ENCODE measurements at places on chromosomes 2 and 18.

GRCh38 chr2:129656081-129656598, 323.3 kb upstream of the RAB6C start:
- no peak for DNase-seq

DNA sequence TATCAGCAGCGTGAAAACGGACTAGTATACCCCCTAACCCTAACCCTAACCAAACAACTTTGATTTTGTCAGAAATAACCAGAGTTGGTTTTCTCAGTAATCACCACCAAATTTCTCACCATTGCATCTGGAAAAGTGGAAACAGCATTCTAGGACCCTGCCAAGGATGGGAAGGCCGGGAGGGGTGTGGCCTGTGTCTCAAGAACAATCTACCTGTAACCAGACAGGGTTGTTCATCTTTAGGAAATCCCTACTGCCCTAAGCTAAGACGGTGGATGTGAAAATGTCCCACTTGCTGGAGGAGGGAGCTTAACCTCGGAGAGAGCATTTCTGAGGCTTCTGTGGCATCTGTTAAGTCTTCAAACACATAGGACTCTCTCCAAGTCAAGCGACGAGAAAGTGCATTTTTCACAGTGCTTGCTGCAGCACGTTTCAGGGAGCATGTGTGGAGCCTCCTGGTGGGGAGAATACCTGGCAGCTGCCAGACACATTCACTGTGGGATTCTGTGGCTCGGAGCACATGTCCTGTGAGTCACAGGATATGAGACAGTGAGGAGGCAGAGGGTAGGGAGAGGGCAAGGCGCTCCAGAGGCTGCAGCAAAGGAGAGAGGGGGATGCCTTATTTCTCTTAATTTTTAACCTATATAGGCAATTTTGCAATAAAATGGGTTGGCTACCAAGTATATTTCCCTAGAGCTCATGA, 207.5 kb downstream of the SPP2 start:
- peak; percentile 94 for DNase-seq

DNA sequence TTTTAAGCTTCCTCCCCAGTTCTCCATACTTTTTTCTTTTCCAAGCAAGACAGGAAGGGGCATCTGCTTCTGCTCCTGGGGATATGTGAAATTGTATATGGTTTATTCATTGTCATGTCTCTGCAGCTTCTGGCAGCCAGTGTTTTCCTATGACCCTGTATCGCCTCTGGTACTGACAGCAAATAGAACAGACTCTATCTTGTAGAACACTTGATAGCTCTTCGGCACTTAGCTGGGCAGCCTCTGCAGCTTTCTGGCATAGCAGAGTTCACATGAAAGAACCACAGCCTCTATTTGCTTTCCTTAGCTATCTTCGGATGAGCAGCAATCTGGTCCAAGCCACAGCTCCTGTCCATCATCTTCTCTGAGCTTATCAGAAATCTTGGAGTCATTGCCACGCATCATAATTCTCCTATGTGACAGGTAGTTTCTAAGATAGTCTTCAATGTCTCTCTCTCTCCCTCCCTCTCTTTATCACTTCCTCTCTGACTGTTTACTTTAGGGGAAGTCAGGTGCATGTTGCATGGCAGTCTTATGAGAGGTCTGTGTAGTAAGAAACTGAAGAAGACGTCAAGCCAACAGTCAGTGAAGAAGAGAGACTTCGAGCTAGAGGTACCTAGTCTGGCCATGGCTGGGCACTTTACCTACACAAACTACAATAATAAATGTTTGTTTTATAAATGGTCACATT, 627.7 kb upstream of the CDH2 start:
- no peak for DNase-seq

- DNase-seq, result peak; percentile 93
Observed at GRCh38 chr2:10057231-10058107, 14.1 kb downstream of the KLF11 start.

GRCh38 chr2:40914666-40915065, 462.8 kb upstream of the SLC8A1 start:
- no peak for DNase-seq

DNA sequence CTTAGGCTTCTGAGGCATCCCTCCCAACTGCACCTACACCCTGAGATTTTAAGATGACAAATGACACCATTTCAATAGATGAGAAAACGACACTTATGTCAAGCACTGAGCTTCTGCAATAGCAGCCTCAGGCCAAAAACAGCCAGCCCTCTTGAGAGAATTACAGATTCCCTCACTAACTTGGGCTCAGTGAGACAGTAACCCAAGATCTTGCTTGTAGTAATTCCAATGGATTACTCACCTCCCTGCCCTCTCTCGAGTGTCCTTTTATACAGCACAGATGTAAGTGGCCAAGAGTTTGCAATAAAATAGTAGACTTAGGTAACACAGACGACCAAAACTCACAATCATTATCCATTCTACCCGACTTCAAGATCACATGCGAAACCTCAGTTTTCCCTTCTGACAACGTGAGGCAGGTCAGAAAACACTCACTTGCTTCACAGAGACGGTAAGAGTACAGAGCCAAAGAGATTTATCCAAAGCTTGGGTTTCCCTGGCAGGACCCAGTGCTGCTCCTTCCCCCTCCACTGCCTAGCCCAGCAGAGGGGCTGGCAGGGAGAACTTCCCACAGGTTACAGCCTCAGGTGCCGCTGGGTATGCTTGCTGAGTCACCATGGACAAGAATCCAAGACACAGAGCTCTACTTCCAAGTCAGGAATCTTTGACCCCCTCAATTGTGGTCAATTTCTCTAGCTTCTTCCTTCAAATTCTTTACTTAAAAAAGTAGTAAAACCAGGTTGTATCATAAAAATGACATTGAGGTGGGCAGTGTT, 181.4 kb downstream of the MYO5B start:
- DNase-seq, result peak; percentile 22

DNA sequence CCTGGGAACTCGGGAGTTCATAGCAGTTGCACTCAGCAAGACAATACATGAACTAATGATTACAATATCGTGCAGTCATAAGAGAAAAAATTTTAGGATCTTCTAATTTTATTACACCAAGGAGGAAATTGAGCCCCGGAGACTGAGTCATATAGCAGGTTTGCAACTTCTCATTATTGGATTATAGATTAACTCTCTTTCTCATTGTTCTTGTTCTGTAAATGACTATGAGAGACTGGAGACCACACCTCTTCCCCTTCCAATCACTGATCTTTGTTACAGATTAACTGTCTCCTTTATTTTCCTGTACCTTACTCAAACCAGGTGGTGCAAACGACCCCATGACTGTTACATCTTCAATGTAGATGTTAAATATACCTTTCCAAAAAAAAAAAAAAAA, 435.8 kb upstream of the DDX18 start:
- no peak for DNase-seq

DNA sequence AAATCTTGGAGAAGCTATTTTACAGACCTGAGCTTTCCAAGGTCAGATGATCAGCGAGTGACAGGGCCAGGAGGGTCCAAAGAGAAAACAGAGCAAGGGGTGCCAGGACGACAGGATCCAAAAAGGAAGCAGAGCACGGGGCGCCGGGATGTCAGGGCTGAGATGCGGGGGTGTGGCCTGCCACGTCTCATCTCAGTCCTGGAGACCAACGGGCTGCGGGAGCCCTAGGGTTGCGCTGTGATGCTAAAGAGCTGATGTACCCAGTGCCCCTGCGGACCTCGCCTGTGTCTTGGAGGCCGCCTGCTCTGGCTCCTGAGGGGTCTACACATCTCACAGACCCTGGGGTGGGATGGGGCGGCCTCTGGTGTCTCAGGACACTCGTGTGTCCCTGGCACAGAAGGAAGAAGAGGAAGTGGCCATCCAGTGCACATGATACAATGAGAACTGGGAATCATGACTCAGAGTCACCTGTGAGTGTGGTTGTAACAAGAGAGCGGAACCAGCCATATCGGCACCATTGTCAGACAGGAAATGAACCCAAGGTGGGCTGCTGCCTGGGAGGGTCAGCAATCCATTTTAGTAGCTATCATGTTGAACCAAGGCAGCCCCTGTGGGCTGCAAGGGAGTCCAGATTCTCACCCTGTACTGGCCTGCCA, 97.8 kb downstream of the MYT1L start:
- no peak for DNase-seq

DNA sequence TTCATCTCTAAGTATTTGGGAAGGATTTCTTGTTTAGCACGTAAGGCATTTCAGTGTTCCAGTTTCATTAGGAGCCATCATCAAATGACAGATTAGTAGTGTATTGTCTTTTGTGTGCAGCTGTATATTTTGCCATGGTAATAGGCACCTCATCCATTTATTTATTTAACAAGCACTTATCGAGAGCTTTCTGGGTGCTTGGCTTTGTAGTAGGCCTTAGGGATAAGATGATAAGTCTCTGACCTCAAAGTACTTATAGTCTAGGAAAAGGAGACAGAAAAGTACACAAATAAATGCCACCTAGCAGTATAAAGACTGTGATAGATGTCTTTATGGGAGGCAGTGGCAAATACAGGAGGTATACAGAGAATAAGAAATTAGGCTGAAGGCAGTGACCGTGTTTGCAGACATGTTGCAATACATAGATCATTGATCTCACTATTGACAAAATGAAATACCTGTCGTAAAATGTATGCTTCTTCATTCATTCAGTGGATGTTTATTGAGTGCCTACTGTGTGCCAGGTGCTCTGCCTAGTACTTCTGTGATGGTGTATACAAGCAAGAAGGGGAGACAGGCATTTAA, 265.9 kb downstream of the SETBP1 start:
- no peak for DNase-seq

GRCh38 chr2:74573747-74574562, 19.4 kb downstream of the DOK1 start:
- peak; percentile 94 for DNase-seq

GRCh38 chr18:24662412-24662821, 202.0 kb downstream of the HRH4 start:
- no peak for DNase-seq

- DNase-seq, result no peak
Observed at GRCh38 chr18:34598120-34598635, 111.9 kb upstream of the DTNA start.

- DNase-seq, result no peak
Observed at GRCh38 chr2:212154477-212154878, 384.1 kb downstream of the ERBB4 start.

DNA sequence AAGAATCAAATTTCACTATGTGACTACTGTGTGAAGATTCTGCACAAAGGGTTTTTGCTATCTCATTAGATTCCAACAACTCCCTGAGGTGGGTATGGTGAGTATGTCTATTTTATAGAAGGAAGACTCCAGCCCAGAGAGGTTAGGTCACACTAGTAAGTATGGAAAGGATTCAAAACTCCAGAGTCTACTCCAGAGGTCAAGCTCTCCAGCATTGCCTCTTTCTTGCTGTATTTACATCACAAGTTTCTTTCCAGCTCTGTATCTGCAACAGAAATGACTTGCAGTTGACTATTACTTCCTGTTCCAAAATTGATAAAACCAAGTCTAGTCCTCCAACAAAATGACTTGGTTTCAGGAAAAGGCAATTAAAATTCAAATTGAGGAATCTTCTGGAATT, 2.1 kb downstream of the COL4A4 start:
- peak; percentile 22 for DNase-seq

GRCh38 chr2:171334946-171335345, 98.8 kb downstream of the METTL8 start:
- DNase-seq, result no peak

DNA sequence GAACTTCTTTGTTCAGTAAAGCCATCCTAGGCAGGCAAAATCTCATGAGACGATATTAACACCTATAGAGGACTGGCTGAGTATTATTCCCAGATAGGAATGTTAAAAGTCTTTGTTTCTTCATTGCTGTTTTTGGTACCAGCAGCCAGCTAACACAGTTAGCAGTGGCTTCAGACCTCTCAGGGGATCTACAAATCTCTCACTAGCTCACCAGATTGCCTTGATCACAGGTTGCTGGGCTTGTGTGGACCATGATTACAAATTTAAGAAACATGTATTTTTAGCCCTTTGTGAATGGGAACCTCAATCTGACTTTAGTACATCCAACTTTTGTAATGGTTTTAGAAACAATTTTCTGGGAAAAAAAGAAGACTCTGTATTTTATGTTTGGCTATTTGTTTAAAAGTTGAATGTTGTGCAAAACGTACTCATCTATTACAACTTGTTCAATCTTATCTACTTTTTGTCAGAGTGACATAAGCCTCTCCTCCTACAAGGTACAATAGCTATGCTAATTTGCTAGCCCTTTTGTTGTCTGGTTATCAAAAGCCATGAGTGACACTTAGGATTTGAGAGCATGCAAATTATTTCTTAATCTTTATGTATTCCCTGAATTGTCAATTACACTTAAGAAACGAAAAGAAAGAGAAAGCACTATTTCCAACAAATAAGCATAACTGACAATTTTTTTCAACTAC, 693.1 kb downstream of the ERBB4 start:
- DNase-seq, result no peak

DNA sequence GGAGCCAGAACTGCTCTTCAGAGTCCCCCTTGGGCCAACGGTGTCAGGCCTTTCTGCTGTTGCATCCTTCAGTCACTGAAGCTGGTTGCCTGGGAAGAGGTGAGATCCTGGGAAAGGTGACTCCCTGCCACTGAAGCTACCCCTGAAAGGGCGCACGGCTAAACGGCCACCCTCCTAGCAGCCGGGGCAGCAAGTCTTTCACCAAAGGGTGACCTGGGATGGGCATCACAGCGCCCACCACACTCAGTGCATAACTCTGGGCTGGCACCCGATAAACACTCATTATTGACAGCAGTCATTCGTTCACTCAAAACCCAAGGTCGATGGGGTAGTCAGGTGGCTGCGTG, 26.5 kb upstream of the FOSL2 start:
- no peak for DNase-seq

GRCh38 chr2:196242131-196242620, 70.8 kb upstream of the STK17B start:
- peak; percentile 54 for DNase-seq

GRCh38 chr2:42047488-42048298, at the start of gene PKDCC:
Gene PKDCC, plus strand, starts transcription at chr2:42048021. Its CDS starts 179 bp downstream, at chr2:42048200.
- peak; percentile 79 for DNase-seq

- no peak for DNase-seq
Observed at GRCh38 chr2:241629762-241630435, 7.1 kb downstream of the THAP4 start.

GRCh38 chr2:78411303-78411702, 614.2 kb upstream of the REG3G start:
- DNase-seq, result no peak

- no peak for DNase-seq
Observed at GRCh38 chr2:27831279-27832050, 58.7 kb downstream of the RBKS start.

DNA sequence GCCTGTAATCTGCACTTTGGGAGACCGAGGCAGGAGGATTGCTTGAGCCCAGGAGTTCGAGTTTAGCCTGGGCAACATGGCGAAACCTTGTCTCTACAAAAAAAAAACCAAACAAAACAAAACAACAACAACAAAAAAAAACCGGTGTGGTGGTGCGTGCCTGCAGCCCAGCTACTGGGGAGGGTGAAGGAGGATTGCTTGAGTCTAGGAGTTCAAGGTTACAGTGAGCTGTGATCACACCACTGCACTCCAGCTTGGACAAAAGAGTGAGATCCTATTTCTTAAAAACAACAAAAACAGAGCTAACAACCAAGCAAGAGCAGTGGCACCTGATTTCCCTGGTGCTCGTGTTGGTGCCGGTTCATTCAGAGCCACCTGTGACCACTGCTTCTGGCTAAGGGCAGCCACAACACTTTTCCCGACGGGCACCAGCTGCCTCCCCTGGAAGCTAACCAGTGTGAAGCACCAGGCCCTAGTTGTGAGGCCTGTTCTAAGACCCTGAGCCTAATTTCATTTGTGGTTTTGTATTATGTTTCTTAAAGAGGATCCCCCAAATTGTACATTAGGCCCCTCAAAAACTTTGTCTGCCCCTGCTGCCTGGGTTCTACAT, 1.3 kb downstream of the AOX1 start:
- no peak for DNase-seq

GRCh38 chr2:50611351-50611871, 420.5 kb downstream of the NRXN1 start:
- no peak for DNase-seq
